ENCODE measurements at places on chromosomes 4 and X. TPM values are rescaled to one million over a fixed set of nuclear protein-coding genes. Genes with fewer than 3 reads are reported as not detected.
A peak's percentile ranks its signal among the peaks of the same experiment; 100 is the strongest.

DNA sequence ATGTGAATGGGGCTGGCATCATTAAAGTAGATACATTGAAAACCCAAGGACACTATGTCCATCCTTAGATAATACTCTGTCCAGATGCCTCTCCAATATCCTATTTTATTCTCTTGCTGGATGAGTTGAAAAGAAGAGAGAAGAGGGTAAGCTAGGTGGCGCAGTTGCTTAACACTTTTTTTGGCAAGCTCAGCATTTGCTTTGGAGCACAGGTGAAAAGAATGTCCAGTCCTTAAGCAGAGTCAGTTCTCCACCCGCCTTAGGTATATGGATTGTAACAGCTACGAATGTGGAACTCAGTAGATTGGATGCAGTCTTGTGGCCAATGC, 208.4 kb downstream of the NWD2 start:
- peak; percentile 84 for DNase-seq

- no peak for DNase-seq
These were observed 244.2 kb downstream of the FSTL5 start for GRCh38 chr4:161919442-161920220.

DNA sequence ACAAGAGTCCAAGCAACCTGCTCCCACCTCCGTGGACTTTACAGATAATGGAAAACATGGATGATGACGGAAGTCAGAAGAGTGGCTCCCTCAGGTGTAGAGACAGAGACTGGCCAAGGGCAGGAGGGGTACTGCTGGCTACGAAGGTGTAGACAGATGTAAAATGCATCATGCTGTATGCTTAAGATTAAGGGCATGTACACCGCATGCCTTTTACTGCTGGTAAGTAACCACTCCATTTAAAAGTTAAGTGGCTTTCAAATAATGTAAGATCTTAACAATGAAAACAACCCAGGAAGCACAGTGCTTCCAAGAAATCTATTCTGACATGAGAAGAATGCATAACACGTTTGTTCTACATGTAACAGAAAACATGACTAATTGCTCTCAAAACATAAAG, 76.9 kb upstream of the FAM9B start:
- DNase-seq, result no peak

- no peak for DNase-seq
These were observed 54.0 kb upstream of the MAP3K15 start for GRCh38 chrX:19569121-19569805.

DNA sequence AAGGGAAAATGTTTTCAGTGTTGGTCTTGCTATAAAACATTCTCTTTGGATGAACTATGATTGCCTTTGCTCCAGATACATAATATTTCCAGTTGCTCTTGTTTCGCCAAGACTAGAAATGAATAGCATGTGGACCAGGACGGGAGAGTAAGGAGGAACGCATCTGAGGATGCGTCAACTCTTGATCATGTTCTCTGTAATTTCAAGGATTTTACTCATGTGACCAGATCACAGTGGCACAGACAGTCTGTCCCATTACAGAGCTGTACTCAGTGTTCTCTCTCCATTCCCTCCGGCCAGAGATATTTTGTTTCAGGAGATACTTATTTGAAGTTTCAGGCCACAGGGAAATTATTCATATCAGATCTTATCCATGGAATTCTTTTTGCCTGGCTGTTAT, 266.6 kb downstream of the MID1IP1 start:
- DNase-seq, result no peak

DNA sequence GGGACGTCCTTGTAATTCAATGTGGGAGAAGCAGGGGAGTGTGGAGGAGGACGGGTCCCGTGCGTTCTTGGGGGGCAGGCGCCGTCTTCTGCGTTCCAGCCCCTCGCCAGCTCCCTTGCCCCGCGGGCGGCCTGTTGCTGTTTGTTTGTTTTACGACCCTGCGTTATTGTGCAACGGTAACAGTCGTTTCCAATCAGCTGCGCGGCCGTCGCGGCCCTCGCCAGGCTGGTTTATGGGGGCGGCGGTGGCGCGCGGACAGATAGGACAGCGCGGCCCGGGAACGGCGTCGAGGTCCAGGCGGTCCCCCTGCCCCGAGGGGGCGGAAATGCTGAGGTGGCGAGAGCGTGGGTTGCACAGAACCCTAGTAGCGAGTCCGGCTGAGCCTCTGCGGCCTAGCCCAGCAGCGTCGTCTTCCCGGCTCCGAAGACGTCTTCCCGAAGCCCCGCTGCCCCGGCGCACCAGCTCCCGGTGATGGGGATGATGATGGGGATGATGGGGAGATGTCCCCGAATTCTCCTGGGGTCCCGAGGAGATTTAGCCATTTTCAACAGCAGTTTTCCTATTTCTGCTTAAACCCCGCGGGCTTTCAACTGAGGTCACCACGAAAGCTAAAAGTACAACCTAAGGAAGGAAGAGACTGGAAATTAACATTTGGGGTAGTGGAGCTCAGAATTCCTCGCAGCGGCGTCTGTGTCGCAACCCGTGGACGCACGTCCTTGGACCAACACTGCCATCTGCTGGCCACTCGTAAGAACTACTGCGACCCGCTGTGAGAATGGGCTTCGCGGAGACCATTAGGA, 4.8 kb downstream of the PDGFRA start:
- peak; percentile 77 for DNase-seq

- no peak for DNase-seq
These were observed 349.0 kb upstream of the GATB start for GRCh38 chr4:152109531-152110509.

GRCh38 chr4:3285558-3286334, 7.1 kb upstream of the RGS12 start:
- DNase-seq, result peak; percentile 87

GRCh38 chrX:110188701-110189558, 129.0 kb downstream of the AMMECR1 start:
- peak; percentile 71 for DNase-seq

GRCh38 chrX:38221391-38221929, 789 bp upstream of the SRPX start:
- DNase-seq, result no peak

- DNase-seq, result no peak
These were observed 51.1 kb upstream of the UGT8 start for GRCh38 chr4:114547340-114548134.

- no peak for DNase-seq
These were observed 3.3 kb upstream of the ADH7 start for GRCh38 chr4:99438405-99438780.

DNA sequence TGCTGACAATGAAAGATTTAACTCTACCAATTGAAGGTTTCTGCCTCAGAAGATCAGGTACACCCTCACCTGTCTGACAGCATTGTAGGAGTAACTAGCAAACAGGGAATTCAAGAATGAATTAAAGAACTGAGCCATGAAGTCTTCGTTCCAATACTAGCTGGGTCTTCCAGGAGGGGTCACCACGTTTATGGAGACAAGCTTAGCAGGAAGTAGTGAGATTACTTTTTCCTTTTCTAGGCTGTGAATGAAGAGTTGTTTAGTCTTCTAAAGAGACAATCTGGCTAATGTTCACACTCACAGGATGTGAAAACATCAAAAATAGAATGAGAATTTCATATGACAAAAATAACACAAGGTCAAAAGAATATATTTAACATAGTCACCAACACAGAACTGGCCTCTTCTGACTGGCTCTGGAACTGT, 54.9 kb downstream of the REELD1 start:
- DNase-seq, result no peak

DNA sequence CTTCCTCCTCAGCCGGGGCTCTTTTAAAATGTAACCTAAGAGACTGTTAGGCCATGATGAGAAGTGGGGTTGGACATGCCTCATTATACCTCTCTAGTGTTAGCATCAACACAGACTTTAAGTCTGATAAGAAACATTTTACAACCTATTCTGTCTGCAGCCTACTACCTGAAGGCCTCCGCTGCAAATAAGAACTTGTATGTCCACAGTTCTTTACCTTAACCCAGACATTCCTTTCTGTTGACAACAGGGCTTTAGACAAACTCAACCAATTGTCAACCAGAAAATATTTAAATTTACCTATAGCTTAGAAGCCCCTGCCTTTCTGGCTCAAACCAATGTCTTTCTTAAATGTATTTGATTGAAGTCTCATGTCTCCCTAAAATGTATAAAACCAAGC, 1418.6 kb downstream of the STIM2 start:
- DNase-seq, result no peak

PSAPL1 gene
- total RNA-seq, result not detected

TRPC3 gene
- 2.3 TPM for total RNA-seq

TMA16 gene
- 42.3 TPM for total RNA-seq

VSIG4 gene
- total RNA-seq, result not detected

PF4V1 gene
- total RNA-seq, result not detected

CSAG3 gene
- total RNA-seq, result 3.3 TPM

GJB1 gene
- not detected for total RNA-seq

NAA11 gene
- 7.1 TPM for total RNA-seq

All from H4 (cell line).